Naive thymus-derived CD8-positive, alpha-beta T cell (primary cell): ENCODE measurements at places on chromosomes 13 and 19. TPM values are rescaled to one million over a fixed set of nuclear protein-coding genes. Genes with fewer than 3 reads are reported as not detected.

Gene ZNF91
- total RNA-seq = 121 TPM

Gene CGB5
- total RNA-seq = not detected

Gene PEAK3
- total RNA-seq = 0.23 TPM

Gene KANK2
- 0.23 TPM for total RNA-seq

Gene COG3
- total RNA-seq = 48.9 TPM

DNA sequence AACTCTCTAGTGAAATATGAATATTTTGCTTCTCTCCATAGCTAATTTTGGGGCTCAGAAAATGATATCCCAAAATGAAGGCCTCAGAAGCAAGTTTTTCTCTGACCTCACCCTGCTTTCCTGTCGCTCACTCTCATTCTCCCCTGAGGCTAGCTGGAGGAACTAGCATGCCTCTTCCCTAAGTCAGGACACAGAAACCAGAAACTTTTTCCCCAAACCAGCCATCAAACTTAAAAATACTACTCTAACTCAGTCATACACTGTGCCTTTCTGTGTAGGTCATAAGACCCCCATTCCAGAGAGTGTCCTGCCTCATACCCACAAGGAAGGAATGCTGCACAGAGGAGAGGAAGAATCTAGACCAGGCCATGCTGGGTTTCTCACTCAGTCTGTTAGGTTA is 329.6 kb downstream of the PCDH20 start:
- no peaks in the 10 kb centered on the region for H3K27me3 ChIP-seq
- H3K27ac ChIP-seq = no peak overlapping the region
- H3K4me3 ChIP-seq = no peak overlapping the region
- no peak for DNase-seq
- no peaks in the 10 kb centered on the region for H3K4me1 ChIP-seq

GRCh38 chr13:19156013-19156825 is 25.4 kb downstream of the TUBA3C start:
- H3K4me1 ChIP-seq = no peaks in the 10 kb centered on the region
- no peak for DNase-seq
- peaks cover 2% of the 10 kb centered on the region for H3K27me3 ChIP-seq
- H3K4me3 ChIP-seq = no peak overlapping the region

DNA sequence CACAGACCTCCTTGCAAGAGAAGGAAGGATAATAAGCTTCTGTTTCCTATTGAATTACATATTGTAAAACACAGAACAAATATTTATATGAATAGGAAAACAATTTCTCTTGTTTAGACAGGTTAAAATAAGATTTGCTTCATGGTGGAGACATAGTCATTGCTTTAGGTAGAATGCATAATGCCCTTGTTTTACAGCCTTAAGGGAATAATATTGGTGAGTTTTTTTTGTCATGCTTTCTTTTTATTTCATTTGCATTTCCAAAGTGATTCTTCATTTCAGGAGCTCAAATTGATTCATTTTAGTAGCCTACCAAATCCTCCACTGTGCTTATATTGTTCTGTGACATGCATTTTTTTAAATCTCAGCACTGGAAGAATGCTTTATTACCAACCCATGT is 690.7 kb downstream of the OLFM4 start:
- no peaks in the 10 kb centered on the region for H3K27me3 ChIP-seq
- H3K27ac ChIP-seq = no peak overlapping the region
- H3K4me3 ChIP-seq = no peak overlapping the region
- H3K4me1 ChIP-seq = no peaks in the 10 kb centered on the region

- H3K27me3 ChIP-seq = no peaks in the 10 kb centered on the region
- DNase-seq = no peak
- H3K4me1 ChIP-seq = peaks cover 79% of the 10 kb centered on the region
Observed at GRCh38 chr13:48154671-48155070, 59.8 kb upstream of the MED4 start.

DNA sequence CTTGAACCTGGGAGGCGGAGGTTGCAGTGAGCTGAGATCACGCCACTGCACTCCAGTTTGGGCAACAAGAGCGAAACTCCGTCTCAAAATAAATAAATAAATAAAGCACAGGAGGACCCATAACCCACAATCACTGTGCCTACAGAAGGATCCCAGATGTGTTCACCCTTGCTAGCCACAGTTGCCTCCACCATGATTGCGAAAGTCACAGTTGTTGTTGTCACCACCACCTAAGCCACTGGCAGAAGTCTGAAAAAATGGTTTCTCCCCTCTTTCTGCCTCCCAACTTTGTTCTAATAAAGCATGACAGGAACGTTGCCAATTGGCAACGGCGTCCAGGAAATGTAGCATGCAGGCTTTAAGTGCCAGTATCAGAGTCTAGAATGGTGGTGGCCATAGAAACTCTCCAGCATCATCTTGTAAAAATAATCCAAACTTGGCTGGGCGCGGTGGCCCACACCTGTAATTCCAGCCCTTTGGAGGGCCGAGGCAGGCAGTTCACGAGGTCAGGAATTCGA is 2.2 kb upstream of the EPS15L1 start:
- H3K4me3 ChIP-seq = peak overlapping the region; percentile 14
- peaks cover 21% of the 10 kb centered on the region for H3K4me1 ChIP-seq
- no peak for DNase-seq

DNA sequence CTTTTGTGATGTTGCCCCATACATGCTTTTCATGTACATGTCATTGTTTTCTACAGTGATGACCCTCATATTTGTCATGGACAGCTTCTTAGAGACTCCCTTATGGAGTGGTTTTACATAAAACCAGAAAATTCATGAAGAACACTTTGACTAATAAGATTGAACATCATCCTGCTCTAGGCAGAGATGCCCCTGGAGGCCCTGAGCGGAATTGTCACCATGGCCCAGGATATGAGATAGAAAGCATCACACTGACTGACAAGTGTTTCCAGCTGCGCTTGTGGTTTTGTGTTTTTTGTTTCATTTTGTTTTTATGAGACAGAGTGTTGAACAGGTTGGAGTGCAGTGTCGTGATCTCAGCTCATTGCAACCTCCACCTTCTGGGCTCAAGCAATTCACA is 22.2 kb downstream of the ZNF701 start:
- no peaks in the 10 kb centered on the region for H3K27me3 ChIP-seq
- H3K27ac ChIP-seq = no peak overlapping the region
- H3K4me3 ChIP-seq = no peak overlapping the region
- DNase-seq = no peak
- peaks cover 74% of the 10 kb centered on the region for H3K36me3 ChIP-seq
- no peaks in the 10 kb centered on the region for H3K4me1 ChIP-seq
